Central memory CD4-positive, alpha-beta T cell (primary cell): ENCODE measurements at places on chromosomes 7 and 10.

- no peak for DNase-seq
These were observed 324.3 kb downstream of the DNAJB6 start for GRCh38 chr7:157660971-157661610.

DNA sequence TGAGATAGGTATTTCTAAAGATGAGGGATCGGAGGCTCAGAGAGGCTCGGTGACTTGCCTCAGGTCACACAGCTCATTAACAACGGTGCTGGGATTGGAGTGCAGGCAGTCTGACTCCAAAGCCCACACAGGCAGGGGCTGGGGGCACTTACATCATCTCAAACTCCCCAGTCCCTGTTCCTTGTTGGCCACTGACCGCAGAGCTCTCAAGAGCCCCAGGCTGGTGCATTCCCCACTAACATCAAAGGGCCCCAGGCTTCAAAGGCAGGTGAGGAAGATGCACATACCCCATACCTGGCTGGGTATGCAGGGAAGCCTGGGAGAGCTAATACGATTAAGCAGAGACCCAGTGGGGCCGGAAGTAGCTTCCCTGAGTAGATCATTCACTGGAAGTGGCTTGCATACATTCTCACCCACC is 13.7 kb upstream of the NODAL start:
- DNase-seq, result no peak

- no peak for DNase-seq
These were observed 51.3 kb downstream of the PFKP start for GRCh38 chr10:3118641-3119091.

DNA sequence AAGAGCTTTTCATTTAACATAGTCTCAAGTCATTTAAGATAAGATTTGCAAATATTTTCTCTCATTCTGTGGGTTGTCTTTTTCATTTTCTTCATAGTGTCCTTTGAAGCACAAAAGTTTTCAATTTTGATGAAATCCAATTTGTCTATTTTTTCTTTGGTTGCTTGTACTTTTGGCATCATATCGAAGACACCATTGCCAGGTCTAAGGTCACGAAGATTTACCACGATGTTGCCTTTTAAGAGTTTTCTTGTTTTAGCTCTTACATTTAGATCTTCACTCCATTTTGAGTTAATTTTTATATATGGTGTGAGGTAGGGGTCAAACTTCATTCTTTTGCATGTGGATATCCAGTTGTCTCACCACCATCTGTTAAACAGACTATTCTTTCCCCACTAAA is 34.7 kb downstream of the TMEM270 start:
- DNase-seq, result no peak

DNA sequence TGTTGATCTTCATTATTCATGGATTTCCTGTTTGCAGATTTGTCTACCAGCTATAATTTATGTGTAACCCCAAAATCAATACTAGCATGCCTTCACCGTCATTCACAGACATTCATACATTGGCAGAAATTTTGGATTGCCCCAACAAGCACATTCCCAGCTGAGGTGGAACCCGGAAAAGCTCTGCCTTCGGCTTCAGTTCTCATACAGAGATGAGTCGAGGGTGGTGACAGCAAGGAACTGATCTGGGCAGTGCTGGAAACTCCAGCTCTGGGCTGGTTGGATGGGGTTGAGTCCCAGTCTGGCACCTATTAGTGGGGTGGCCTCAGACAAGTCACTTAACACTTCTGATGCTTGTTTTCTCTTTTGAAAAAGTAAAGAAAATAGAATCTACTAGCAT is 267.5 kb downstream of the SNX13 start:
- no peak for DNase-seq

DNA sequence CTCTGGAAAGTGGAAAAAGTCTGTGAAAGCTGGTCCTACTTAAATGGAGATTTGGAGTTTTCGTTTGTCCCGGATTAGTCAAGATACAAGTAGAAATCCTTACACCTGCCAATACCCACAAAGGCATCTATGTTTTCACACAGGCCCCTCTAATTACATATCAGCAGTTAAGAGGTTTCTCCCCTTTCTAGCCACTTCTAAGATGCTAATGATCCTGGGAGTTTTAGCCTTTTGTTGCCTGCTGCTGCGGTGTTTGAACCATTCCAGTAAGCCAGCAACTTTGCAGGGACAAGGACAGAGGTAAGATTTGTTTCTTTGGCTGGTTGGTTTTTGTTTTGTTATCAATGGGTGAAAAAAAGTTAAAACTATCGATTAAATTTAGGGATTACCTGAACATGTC is 5.8 kb upstream of the C1QL3 start:
- DNase-seq, result no peak

GRCh38 chr7:12738665-12739064 is 51.2 kb downstream of the ARL4A start:
- no peak for DNase-seq

- no peak for DNase-seq
These were observed 68.6 kb downstream of the NSUN6 start for GRCh38 chr10:18582803-18583202.

- DNase-seq, result no peak
These were observed 88.8 kb downstream of the TBXAS1 start for GRCh38 chr7:139917851-139918250.

DNA sequence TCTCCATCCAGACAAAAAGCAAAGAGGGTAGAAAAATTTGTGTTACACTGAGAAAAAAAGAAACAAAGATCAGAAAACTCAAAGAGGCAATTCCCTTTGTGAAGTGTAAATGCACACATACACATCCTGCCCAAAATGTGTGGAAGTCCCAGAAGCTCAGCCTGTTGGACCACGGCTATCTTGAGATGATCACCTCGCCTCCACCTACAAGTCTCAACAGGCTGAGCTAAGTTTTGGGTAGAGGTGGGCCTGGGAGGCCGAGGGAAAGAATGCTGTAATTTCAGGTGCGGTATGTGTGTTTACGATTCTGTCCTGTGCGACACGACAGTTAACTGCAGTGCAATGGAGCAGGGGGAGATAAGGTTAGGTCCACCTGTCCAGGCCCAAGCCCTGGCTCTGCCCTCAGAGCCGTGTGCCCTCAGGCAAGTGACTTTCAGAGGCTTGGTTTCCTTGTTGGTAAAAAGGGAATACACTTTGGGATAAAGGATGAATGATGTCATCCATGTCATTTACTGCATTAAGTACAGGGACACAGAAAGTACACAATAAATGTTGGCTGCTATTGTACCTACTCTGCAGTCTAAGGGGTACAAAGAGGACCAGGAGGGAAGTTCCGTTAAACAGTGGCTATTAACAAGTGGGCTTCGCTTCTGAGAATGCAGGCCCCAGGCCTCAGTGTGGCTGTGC is 67.3 kb downstream of the AFAP1L2 start:
- DNase-seq, result no peak

GRCh38 chr7:149495785-149496641 is 1.6 kb downstream of the ZNF746 start:
- no peak for DNase-seq

DNA sequence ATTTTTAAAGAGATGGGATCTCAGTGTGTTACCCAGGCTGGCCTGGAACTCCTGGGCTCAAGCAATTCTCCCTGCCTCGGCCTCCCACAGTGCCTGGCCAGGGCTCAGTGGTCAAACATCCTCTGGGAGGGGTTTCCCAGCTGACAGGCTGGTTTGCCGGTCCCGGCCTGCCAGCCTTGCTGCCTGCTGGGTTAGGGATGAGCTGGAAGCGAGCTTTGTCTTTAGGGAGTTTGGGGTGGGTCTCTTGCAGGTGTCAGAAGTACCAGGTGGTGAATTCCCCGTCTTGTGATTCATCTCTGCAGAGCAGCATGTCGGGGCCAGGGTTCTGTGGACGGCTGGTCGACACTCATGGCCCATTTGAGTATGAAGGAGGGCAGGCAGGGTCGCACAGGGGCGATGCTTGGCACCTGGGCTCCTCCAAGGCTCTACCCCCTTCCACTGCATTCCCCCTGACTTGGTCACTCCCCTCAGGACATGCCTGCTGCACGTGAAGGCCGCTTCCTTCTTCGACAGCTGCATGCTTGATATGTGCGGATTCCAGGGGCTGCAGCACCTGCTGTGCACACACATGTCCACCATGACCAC is 30.3 kb downstream of the ZAN start:
- DNase-seq, result no peak

GRCh38 chr7:118626739-118627138 is 402.2 kb downstream of the ANKRD7 start:
- DNase-seq, result no peak

GRCh38 chr10:78617631-78618030 is 451.1 kb upstream of the ZMIZ1 start:
- no peak for DNase-seq

DNA sequence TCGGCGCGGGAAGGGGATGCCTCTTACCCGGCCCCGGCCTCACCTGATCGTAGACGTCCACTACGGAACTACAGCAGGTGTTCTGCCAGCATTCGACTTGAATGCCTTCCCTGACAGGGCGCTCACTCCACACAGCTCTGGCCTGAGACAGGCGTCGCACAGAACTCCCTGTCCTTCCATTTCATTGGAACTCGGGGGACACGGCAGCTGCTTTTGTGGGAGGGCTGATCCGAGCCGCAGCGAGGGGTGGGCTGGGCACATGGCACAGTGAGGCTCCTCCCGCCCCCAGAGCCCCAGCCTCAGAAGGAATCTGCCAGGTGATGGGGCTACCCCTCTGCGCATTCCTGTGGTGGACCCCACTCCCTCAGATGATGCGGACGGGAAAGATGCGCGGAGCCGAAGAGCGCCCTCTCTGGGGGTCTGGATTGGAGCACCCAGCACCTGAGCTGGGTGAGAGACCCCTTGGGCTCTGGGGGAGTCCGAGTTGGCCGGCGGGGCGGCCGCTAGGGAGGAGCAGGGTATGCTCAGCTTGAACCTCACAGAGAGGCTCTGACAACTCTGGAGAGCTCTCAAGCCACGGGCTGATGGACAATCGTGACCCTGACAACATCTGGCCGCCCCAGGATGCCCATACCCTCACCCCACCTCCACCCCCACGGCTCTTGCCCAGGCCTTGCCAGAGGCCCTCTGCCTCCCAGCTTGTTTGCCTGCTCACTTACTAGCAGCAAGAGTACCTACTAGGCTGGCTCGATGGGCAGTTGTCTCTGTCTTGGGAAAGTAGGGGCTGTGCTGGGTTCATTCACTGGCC is 36.6 kb downstream of the RASGEF1A start:
- DNase-seq, result no peak

GRCh38 chr10:96655461-96656197 is 64.7 kb downstream of the PIK3AP1 start:
- DNase-seq, result no peak

DNA sequence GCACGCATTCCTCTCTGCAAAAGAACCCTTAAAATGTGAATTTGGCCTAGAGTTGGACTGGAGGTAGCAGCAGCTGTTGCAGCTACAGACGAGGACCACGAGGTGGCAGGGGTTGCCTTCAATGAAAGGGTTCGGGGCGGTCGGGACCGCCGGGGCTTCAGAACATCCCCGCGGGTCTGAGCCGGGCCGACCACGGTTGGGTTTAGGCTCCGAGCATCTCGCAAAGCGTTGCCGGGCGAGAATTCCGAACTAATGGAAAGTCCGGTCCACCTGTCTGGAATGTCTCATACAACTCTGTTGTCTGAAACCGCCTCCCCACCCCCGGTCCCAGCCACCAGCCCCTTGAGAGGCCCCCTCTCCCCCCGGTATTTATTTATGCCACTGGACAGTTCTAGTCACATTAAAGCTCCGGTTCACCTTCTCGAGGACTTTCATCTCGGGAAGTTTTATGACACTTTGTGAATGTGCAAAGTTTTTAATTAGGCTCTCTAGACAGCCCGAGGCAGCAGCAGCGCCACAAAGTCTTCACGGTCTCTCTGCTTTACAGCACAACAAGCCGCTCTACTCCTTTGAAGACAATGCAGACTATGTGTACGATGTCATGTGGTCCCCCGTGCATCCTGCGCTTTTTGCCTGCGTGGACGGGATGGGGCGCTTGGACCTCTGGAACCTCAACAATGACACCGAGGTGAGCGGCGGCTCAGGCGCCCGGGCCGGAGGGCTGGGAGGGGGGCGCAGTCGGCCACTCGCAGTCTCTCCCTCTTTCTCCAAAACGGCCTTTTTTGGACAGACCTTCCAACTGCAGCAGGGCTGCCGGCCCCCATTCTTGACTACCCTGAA is 246.2 kb downstream of the SLC25A13 start:
- peak; percentile 37 for DNase-seq

DNA sequence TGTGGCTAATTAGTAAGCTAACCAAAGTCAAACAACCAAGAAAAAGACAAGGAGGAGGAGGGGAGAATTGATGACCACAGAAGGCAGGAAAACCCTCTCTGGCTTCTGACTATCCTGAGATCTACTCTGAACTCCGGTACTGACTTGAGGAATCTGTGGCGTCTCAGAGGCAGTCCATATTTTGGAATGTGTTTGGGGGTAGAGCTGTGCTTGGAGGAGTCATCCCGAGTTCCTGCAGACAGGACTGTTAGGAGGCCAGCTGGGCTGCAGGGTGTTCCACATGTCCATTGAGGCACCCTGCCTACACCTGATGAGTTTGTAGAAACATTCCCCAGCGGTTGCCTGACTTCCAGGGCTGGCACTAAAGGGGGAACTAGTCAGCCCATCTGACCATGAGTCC is 91.6 kb downstream of the PLCE1 start:
- DNase-seq, result no peak

GRCh38 chr10:15222511-15222910 is 54.0 kb upstream of the NMT2 start:
- no peak for DNase-seq

- DNase-seq, result no peak
These were observed 5.9 kb upstream of the NUP42 start for GRCh38 chr7:23175938-23176337.

DNA sequence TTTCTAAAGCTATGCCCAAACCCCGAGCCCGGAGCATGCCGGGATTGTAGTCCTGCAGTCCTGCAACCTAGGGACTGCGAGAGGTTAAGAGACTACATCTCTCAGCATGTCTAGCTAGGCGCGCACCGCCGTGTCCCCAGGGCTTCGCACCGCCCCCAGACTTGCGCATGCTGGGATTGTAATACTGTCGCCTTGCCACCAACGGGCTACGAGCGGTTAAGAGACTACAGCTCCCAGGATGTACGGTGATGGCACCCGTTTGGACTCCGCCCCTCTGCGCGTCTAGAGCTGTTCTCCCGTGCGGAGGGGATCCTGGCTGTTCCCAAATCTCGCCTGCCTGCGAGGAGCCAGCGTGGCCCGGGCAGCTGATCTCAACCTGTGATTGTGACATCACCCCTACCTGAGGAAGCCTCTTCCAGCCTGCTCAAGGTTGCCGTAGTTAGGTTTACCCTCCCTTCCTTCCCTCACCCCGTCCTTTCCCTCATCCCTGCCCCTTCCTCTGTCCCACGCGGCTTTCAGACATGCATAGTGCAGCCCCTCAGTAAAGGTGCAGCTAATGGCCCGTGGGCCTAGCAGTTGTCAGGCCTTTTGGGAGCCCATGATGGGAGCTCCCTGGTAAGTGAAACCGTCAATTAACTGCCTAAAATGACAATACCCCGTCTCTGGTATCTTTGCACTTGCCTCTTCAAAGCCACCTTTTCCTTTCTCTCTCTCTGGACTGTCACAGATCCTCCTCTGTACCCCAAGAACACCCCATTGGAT is 6.3 kb upstream of the ZNF736 start:
- DNase-seq, result peak; percentile 94

DNA sequence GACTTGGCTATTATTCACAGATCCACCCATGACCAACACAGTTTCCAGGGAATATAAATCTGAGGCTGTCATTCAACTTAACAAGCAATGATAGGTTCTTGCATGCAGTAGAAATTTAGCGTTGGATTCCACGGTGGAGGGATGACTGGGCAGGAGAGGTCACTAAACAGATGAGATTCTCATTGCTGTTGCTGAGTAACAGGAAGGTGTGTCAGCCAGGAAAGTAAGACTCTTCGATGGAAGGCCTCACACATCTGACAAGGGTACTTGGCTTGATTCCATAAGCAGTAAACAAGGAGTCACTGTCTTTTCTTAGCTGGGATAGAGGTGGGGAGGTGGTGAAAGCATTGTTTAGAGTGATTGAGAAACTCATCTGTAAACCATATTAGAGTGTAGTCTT is 1152.0 kb downstream of the SORCS3 start:
- no peak for DNase-seq
